ENCODE measurements at places on chromosomes 5 and 9.

GRCh38 chr5:177220576-177220975, 82.9 kb downstream of the RAB24 start:
- DNase-seq: no peak

DNA sequence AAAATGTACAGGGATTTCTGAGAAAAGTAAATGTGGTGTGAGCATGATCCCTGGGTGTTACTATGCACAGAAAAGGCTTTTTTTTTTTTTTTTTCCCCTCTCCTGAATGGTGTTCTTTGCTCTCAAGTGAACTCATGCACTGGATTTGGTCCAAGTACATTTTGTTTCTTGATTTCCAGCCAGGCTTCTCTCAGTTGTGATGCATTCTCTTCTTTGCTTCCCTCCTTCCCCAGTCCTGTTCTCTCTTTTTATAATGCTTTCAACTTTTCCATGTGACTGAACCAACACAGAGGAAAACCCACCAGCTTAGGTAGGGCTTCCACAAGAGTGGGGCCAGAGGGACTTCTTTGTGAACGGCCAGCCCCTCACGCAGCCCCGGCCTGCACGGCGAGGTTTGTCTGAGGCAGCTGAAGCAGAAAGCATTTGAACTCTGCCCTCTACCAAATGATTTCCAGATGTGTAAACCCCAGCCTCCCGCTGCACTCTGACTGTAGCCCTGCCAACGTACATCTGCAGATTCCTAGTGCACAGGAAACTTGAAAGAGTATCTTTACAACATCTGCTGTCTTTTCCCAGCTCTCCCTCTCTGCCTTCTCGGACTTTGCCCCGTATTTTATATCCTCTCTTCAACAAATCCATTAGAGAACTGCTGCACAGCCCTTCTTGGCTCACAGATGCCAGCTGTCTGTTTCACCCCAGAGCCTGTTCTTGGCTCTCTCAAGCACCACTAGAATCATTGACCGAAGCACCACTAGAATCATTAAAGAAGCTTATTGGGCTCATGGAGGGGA, 71.8 kb upstream of the CD180 start:
- peak; percentile 74 for DNase-seq

GRCh38 chr5:17089690-17090089, 127.7 kb upstream of the BASP1 start:
- DNase-seq: no peak

GRCh38 chr5:93635991-93636390, 53.0 kb downstream of the NR2F1 start:
- no peak for DNase-seq

- peak; percentile 52 for DNase-seq
These were observed 40.0 kb upstream of the ARSB start for GRCh38 chr5:79025054-79025472.

GRCh38 chr5:142561029-142561428, 124.9 kb downstream of the FGF1 start:
- DNase-seq: no peak
